ENCODE measurements at places on chromosomes 5 and 9.

DNA sequence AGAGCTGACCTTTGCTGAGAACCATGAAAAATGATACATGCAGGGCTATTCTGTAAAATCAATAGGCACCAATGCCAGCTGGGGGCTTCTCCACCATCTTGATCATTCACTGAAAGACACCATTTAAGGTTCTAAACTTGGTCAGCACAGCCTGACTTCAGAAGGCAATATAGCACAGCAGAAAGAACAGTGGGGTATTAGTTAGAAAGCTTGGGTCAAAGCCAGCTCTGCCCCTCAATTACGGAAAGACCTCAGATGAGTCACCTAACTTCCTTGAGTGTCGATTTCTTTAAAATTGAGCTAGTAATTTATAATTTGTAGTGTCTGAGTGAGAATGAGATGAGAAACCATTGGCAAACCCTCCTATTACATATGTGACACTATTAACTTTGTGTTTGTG, 3.4 kb downstream of the TNC start:
- no peak for DNase-seq

DNA sequence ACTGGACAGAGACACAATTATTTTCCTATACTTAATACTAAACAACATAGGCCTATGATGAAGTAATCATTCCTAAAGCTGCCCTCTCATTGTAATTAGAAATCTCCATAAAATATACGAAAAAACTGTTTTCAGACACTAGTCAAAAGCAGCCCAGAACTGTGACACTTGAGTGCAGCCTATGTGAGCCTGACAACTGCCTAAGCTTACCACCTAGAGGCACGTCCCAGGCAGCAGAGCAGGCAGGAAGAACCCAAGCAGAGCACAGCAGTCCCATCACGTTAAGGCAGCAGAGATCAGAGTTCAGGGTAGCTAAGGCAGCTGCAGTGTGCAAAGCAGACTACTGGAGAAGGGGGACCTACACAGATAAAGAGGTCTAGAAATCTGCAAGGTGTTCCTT, 46.4 kb downstream of the GOLPH3 start:
- no peak for DNase-seq

DNA sequence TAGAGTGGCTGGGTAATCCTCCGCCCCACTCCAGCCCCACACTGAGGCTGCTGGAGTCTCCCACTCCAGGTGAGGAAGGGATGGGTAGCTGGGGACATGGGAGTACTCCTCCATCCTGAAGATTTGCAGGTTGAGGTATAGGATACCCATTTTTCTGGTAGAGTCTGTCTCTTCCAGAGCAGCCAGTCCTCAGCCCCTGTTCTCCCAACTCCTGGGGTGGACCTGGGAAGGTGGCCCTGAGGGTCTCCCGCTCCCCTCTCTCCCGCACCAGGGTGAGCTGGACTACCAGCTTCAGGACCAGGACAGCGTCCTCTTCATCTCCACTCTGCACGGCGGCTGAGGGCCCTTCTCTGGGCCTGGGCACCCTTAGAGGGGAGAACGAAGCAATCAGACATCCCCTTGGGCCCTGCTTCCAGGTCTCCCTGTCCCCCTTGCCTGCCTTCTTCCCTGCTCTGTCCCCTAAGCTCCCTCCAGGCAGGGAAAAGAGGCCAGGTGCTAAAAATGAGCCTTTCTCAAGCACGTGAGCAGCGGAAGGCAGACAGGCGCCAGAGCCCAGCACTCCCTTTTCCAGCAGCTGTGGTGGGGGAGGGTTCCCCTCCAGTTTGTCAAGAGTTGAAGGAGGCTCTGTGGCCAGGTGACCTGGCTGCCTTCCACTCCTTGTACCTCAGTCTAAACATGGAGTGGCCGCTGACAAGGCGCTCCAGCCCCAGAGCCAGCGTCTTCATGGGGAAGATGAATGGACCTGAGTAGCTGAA, 18.4 kb downstream of the URM1 start:
- DNase-seq, result no peak

- DNase-seq, result no peak
Measured at GRCh38 chr9:132543960-132544359, 38.4 kb upstream of the BARHL1 start.

DNA sequence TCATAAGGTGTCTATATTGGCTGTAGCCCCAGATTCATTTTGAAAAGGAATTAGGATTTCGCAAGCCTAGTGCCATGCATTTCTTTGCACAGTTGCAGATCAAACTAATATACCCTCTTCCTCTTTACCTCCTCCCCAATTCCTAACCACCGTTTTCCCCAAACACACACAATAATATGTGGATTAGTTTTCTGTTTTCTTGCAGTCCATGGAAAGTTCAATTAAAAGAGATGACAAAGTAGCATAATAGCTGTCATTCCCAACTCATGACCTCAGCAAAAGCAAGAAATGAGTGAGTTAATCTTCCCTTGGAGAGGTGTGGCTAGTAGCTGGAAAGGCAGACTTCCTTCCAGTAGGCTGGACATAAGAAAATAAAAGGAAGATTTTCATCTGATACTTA, 349.1 kb downstream of the TMEM232 start:
- no peak for DNase-seq

Measured in DMS153 (cell line).